ENCODE measurements at places on chromosomes 1 and 21.

DNA sequence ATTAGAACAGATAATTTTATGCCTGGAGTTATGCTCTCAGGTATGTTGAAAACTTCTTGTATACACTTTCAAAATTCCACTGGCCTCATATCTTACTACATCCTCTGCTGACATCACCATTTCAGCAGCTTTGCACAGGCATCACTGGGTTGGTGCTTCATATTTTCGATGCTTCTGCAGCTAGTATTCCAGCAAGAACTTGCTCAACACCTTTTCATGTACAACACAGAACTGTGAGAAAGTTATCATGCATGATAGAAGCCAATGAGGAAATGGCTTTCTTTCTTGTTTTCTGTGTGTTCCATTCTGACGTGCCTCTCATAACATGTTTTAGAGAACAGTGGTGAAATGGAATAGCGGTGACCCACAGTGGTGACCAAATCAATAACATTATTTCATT, 5.1 kb upstream of the GBP5 start:
- no peak for DNase-seq

- DNase-seq: no peak
Observed at GRCh38 chr1:118918940-118919259, 69.2 kb downstream of the TBX15 start.

DNA sequence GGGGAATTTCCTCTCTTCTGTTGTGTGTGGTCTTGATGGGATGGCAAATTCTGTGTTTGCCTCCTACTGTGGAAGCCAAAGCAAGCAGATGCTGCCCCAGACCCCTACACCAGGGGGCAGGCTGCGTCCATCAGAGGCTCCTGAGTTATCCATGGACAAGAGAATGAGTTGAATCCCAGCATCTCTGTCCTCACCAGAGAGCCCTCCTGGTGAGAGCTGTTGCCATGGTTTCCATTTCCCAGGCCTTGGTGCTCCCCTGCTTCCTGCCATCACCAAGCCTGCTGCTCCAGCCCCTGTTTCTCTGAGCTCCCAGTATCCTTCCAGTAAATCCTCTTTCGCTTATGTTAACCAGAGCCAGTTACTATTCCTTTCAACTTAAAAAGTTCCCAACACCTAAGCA, 20.4 kb upstream of the GNG12 start:
- DNase-seq: no peak

- DNase-seq: no peak
Observed at GRCh38 chr21:42524341-42525028, 10.8 kb downstream of the SLC37A1 start.

- peak; percentile 33 for DNase-seq
Observed at GRCh38 chr1:235867903-235868469, 1.3 kb upstream of the LYST start.

DNA sequence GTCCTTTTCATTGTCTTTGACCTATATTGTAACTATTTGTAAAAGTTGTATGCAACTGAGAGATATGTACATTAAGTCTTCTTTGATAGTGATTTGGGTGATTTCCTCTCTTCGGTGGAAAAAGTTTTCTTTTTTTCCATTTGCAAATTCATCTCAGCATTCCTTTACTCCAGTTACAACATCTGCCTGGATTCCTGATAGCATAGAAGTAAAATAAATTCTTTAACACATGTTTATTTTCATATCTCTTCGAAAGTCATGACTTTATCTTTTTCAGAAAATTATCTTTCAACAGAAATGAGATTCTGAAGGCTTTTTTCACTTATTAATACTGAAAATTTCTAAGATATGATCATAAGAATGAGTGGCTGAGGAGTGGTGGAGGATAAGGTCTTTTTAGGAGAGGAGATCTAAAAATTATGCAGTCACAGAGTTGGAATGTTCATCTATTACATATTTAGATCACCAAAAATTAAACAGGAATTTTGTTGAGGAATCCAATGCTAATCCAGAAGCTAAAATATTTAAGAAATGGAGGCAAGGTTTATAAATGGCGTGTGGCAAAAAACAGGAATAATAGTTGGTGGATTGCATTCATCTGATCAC, 400.5 kb downstream of the KCNT2 start:
- DNase-seq: no peak

DNA sequence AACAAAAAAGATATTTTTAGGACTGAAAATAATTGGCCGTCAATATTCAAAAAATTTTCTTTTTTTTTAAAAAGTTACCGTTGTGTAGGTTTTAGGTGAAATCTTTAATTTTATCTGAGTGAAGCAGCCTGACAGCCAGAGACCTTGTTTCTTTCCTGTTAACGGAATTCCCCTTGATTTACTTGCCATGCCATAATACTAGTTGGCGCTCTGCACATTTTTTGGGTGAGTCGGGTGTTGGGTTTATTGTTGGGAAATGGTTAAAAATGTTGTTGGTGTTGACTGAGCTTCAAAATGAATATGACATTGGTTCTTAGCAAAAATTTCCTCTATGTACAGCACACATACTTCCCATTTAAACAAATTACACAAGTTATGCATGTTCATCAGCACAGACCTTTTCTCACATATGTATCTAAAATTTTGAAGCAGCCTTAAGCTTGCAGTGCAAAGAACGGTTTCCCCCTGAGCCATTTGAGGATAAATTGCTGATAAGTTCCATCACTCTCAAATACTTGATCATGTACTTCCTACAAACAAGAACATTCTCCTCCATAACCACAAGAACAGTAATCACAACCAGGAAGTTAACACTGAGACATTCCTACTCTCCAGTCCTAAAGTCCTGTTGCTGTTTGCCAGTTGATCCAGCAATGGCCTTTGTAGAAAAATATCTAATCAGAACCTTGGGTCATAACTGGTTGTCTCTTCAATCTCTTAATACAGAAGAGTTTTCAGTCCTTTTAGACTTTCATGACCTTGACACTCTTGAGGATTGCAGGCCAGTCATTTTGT, 34.2 kb downstream of the CAMTA1 start:
- no peak for DNase-seq

DNA sequence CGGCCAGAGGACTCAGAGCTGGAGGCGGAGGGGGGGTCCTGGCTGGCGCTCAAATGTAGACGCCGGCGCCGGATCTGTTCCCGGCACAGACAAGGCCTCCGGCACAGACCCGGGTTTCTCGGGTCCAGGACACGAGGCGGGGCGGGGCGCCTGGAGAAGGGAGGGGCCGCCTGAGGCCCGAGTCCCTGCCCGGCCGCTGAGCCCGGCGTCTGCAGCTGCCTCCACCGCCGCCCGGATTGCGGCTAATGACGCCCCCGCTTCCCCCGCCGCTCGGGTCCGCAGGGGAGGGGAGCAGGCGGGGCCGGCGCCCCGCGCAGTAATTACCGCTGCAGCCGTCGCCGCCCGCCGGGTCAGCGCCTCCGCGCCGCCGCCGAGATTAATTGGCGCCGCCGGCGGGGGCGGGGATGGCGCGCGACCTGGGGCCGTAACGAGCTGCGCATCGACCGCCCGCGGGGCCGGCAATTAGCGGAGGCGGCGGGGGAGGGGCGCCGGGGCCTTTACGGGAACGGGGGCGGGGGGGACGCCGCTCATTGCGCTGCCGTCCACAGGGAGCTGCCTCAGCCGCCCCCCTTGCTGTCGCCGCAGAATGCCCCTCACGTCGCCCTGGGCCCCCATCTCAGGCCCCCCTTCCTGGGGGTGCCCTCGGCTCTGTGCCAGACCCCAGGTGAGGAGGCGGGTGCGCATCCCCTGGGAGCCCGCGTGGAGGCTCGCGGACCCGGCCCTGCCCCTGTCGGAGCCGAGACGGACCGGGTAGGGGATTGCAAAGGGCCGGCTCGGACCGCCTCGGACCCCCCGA, 17.3 kb downstream of the NOC2L start:
- DNase-seq: no peak

- DNase-seq: no peak
Observed at GRCh38 chr1:4736254-4736653, 81.8 kb downstream of the AJAP1 start.

Measured in activated CD4-positive, alpha-beta T cell treated with anti-CD3 and anti-CD28 coated beads, Interleukin-2, amount 50 U/mL, for 24 hours (primary cell).